Thoracic aorta (tissue), 2 donors: ENCODE measurements at places on chromosomes 3 and 15. TPM values are rescaled to one million over a fixed set of nuclear protein-coding genes. Genes with fewer than 3 reads are reported as not detected.

DNA sequence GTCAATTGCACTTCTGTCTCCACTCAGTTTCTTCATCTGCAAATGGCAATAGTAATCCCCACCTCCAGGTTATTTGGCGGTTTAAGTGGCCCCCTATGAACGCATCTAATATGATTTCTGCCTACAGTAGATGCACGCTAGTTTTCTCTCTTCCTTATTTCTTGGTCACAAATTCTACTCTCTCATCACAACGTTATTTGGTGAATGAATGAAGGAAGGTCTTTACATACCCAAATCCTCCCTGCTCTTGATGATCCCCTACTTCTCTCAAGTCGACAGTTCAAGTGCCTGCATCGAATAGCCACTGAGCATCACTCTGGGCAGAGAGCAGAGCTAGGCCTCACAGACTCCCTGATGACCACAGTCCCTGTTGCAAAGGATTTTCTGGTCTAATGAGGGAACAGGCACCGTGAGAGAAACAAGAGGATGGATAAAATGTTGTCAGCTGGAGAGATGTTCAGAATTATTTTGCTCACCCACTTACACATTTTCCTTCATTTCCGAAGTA lies 181.2 kb upstream of the SMAD3 start:
- DNase-seq, result no peak

DNA sequence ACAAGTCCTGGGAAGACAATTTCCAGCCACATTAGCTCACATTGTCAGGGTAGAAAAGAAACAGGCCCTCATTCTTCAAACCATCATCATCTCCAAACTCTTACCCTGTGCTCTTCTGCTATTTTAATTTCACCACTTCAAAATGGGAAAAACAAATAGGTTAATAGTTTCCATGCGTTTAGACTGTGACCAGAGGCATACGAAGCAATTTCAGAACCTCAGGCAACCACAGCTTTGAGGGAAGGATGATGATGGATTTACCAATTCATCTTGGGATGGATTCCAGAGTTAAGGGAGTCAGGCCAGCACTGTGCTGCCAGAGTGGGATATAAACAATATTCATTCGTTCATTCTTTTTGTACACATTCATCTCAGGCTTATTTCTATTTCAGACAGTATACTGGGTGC lies 307.8 kb upstream of the TPRG1 start:
- DNase-seq, result no peak

DNA sequence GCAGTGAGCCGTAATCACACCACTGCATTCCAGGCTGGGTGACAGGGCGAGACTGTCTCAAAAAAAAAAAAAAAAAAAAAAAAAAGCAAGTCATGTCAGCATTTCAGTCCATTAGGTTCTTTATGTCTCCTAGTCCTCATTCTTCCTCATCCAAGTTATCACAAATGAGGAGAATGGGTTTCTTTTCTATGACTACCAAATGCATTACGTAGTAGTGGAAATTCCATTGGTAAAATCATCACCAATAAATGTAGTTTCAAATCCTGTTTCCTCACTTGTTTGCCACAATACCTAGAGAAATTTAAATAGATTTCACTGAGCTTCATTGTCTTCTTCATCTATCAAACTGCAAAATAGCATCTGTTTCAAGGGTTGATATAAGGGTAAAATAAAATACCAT lies 317.6 kb upstream of the MME start:
- no peak for DNase-seq

DNA sequence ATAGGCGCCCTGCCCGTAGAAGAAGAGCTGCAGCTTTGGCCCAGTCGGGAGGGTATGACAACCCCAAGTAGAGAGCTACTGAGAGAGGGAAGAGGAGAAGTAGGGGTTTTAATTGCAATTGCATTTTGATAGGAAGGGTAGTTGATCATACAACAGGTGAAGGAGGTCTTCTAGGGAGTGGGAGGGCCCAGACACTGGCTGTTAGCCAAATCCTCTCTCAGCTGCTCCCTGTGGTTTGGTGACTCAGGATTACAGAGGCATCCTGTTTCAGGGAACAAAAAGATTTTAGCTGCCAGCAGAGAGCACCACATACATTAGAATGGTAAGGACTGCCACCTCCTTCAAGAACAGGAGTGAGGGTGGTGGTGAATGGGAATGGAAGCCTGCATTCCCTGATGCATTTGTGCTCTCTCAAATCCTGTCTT lies 408.9 kb upstream of the THBS1 start:
- no peak for DNase-seq

GRCh38 chr3:139394116-139394515 lies 4.7 kb upstream of the COPB2 start:
- DNase-seq, result no peak

DNA sequence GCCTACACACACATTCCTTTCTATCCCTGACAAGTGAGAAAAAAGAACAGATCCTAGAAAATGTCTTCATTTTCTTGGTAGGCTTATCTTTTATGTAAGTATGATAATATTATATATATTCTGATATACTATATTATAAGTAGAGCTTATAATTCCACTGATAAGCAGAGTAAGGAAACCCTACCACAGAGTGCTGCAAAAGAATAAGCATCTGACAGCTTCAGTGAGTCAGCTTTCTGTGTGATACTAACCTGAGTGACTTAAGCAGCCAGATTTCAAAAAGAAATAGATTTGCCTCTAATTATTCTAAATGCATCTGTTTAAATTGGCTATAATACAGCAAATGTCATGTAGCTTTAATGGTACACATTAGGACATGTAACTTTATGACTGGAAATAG lies 656.0 kb downstream of the MCTP2 start:
- DNase-seq, result no peak

DNA sequence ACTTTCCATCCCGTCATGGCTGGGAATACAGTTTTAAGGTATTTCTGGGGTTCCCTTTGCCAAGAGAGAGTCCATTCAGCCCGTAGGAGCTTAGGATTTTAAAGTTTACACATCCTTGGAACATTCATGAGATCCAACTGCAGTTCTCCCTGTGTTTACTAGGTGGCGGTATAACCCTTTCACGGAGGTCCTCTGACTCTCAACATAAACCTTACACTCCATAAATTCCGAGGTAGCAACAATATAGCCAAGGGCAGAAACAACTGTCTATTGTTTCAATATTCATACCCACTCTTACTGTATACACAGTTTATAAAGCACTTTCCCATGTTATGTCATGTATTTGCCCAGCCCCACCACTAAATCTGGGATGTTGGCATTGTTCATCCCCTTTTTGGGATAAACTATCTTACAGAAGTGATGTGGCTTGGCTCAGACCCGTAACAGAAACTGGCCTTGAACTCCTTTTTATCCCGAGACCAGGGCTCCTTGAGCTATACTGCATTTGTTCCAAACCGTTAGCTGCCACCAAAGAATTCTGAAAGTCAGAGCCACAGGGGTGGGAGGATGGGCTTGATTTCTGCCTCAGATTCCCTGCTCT lies 69.2 kb upstream of the COL6A5 start:
- DNase-seq, result no peak

GRCh38 chr15:90818251-90819210 lies 49.9 kb upstream of the FURIN start:
- DNase-seq, result no peak

GRCh38 chr3:183372911-183373310 lies 55.5 kb downstream of the MCF2L2 start:
- no peak for DNase-seq

DNA sequence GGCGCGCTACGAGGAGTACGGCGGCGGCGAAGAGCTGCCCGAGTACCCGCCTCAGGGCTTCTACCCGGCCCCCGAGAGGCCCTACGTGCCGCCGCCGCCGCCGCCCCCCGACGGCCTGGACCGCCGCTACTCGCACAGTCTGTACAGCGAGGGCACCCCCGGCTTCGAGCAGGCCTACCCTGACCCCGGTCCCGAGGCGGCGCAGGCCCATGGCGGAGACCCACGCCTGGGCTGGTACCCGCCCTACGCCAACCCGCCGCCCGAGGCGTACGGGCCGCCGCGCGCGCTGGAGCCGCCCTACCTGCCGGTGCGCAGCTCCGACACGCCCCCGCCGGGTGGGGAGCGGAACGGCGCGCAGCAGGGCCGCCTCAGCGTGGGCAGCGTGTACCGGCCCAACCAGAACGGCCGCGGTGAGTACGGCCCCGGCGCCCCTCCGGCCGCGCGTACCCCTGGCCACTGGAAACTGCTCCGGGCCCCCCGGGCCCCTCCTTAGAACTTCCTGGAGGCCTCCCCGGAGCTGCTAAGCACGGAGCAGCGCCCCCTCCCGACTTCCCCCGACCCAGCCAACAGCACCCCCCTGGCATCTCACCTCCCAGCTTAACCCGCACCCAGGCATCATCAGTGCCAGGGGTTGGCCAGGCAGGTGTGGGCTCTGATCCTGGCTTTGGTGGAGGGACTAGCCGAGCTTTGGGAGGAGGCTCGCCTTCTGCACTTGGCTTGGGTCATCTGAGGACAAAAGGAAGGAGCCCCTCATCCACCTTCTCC lies 1.4 kb downstream of the LOXL1 start:
- DNase-seq, result no peak

DNA sequence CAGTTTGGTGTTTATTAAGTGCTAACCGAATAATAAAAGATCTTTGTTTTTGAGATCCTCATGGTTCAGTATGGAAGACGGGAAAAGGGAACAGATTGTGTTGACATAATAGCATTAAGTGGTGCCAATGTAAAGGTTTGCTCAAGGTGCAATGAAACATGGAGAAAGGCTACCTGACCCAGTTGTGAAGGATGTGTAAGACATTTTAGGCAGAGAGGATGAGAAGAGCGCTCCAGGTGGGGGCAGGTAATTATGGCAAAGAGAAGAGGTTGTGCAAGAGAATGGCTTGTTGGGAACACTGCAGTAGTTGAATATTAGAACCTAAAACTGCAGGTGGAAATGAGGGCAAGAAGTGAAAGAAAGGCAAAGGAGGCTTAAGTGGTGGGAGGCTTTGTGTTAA lies 140.8 kb downstream of the DIPK2A start:
- DNase-seq, result no peak

DNA sequence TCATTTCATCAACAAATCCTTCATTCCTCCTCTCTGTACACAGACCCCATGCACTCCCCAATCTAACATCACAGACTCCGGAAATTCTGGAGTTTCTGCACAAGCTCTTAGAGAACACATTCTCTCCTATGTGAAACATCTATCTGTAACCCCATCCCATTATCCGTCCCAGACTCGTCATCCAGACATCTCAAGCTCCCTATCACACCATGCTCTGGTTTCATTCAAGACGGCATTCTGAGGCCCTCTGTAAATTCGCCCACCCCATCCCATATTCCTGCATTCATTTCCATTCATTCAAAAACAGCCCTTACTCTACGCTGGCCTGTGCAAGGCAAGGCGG lies 575 bp downstream of the LEO1 start:
- no peak for DNase-seq

GRCh38 chr15:90054618-90055097 lies 47.6 kb downstream of the IDH2 start:
- no peak for DNase-seq

GRCh38 chr3:114333180-114333922 lies 39.5 kb downstream of the TIGIT start:
- no peak for DNase-seq

DNA sequence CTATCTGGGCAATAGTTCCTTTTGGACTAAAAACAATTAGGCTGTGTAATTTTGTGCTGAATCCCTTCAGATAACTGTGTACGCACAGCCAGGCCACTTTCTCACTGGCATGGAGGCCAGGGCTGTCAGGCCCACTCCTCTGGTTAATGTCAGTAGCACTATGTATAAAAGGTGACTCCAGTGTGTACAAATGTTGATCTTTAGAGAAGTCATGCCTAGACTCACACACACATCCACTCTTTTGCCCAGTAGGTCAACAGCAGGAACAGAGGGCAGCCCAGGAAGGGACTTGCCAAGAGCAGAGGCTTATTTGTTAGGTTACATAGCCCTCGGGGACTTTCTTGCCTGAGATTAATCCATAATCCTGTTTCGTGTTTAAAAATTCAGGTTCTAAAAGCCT lies 416.6 kb upstream of the WNT5A start:
- no peak for DNase-seq

DNA sequence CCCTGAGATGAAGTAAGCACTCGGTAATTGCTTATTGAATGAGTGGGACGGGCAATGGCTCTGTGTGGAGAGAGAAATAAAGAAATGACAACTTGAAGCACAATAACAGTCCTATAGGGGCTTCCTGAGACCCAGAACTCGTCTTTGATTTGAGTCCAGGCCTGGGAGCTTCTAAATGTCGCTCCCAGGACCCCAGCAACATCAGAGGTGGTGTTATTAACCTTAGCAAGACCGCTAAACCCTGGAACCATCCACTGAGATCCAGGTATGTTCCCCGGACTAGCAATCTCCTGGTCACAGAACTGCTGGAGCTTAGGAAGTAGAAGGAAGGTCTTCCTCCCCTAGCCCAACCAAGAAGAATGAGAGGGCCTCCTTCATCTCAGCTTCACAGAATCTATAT lies 160.0 kb downstream of the MINAR1 start:
- DNase-seq, result no peak

DNA sequence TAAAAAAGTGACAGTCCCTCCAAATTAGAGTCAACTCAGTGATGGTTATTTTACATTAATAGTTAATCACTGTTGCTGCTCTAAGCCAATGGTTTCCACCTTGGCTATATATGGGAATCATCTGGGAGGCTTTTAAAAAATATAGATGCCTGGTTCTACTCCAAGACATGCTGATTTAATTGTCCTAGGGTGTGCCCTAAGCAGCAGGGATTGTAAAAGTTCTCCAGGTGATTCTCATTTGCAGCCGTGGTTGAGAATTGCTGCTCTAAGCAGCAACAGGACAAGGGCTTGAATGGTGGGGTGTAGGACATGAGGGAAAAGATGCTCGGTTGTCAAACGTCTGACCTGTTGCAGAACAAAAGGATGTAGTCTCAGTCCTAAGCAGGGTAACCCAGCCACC lies 405.1 kb upstream of the MCTP2 start:
- no peak for DNase-seq

DNA sequence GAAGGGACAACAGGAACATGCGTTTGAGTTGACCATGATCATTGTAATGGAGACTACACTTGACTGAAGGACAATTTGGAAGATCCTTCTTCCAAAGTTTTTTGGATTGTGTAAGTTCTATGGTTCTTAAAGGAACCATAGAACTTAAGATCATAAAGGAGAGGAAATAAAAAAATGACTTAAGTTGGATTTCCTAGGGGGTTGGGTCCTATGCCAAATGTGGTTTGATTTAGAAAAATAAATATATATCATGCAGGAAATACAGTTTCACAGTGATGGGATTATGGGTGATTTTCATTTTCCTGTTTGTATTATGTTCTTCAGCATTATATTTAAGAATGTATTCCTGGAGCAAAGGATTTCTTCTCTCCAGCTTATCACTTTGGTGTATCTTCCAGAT lies 305.5 kb upstream of the DPH6 start:
- DNase-seq, result no peak

GRCh38 chr15:90174140-90174875 lies 26.8 kb upstream of the SEMA4B start:
- peak; percentile 55 for DNase-seq

The DISP2 gene
- 0.21 TPM for total RNA-seq

The IL17RD gene
- total RNA-seq, result 7.9 TPM

The TIMP4 gene
- total RNA-seq, result 73.9 TPM

The PPP1R14D gene
- not detected for total RNA-seq

The METTL6 gene
- 18.6 TPM for total RNA-seq

The CYFIP1 gene
- total RNA-seq, result 112 TPM

The PTH1R gene
- total RNA-seq, result 5.6 TPM
